ENCODE measurements at places on chromosomes 3 and 15.
A peak's percentile ranks its signal among the peaks of the same experiment; 100 is the strongest.

- DNase-seq, result peak; percentile 71
These were observed 1.1 kb downstream of the TFG start for GRCh38 chr3:100710261-100710968.

DNA sequence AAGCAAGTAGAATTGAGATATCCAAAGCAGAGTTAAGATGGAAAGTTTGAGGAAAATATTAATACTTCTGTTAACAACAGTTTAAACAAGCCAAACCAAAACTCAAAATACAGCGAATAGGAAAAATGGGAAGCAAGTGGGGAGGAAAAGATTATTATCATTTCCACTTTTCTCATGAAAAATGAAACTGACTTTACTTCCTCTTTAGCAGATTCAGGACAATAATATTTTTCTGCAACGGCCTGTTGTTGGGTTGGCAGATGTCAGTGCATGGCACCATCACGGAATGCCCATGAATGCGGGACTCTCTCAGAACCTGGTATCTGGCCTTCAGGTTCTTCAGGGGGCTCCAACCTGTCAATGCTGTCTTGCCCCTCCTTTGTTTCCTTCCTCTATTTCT lies 11.1 kb downstream of the ANKUB1 start:
- DNase-seq, result no peak

- no peak for DNase-seq
These were observed 34.5 kb downstream of the RAB27A start for GRCh38 chr15:55254916-55255679.

- no peak for DNase-seq
These were observed 197.8 kb downstream of the TNIK start for GRCh38 chr3:171262431-171262830.

DNA sequence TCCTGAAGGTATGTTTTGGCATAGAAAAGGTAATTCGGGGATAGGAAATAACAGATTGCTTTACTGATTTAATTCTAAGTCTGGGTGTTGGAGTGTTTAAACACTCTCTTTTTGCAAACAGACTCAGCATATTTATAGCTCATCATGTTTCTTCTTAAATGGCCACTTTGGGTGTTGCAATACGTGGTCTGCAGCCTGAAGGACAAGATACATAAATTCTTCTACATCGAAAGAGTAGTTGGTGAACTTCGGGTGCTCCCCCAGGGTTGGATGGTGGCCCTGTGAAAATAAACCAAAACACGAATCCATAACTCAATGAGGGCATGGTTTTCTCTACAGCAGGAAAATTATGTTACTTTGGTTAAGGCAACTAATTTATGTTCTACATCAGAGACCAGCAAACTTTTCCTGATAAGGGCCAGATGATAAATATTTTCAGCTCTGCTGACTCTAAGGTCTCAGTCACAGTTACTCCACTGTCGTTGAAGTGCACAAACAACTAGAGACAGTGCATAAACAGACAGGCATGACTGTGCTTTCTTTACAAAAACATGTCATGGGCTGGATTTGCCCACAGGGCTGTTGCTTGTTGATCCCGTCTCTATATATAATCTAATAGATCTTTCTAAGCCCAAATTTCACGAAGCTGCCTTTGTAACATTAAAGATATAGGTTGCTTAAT lies 35.9 kb downstream of the EOGT start:
- DNase-seq, result no peak

DNA sequence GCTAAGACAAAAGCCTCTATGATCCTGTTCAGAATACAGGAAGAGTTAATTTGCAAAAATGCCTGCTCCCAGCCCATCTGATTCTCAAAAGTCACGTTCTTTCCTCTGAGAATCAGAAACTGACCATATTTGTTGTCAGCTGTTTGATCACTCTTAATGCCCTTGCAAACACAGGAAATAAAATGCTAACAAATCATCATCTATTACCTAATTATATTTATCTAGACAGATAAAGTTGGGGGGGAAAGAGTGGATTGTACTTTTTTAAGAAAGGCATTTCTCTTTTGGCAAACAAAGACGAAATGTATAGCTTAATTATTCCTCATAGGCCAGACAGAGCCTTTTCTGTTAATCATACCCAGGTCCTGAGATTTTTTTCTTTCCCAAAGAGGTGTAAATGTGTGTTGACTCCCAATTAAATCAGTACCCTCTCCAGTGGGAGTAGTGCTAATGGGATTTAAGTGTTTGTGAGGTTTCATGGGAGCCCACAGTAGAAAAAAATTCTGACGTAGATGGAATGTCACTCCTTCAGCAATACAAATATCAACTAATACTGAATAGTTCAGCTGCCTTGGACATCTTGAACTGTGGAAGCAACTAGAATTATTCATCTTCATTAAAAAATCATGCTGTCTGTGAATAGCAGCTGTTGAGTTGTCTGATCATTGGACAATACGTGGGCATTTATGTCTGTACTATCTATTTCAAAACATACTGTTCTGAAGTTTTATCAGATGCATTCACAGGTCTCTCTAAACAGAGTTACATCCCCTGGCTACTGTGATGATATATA lies 22.5 kb upstream of the BNIP2 start:
- no peak for DNase-seq

DNA sequence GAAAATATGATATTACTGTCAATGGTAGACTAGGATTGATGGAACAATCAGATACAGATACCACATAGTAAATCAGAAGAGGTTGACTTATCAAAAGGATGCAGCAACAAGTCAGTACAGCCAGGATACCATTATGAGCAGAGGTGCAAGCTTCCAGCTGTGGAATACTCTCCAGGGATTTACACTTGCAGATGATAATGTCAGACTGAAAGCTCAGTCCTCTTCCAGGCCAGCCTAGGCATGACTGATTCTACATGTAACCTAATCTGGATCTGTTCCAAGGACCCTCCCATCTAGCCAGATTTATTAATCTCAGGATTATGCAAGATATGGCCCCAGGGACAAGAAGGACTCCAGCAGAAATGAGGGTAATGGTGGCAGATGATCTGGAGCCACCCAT lies 8.2 kb downstream of the FILIP1L start:
- DNase-seq, result no peak

DNA sequence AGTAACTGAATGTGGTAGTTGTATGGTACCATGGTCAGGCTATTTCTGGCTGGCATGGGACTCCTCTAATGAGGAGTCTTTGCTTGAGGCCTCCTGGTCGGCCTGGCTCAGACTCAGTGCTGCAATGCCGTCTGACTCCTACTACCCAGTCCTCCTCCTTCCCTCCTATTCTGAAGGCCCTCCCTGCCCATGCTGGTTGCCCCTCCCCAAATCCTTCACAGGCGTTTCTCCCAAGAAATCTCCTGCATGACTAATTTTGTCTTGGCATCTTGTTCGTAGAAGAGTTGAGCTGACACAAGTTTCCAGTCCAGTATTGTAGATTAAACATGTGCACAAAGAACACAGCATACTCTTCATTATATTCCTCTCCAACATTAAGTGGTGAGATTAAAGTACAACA lies 115.5 kb downstream of the NFKBIZ start:
- no peak for DNase-seq

GRCh38 chr15:52727815-52728214 lies 48.6 kb upstream of the ATOSA start:
- DNase-seq, result no peak

DNA sequence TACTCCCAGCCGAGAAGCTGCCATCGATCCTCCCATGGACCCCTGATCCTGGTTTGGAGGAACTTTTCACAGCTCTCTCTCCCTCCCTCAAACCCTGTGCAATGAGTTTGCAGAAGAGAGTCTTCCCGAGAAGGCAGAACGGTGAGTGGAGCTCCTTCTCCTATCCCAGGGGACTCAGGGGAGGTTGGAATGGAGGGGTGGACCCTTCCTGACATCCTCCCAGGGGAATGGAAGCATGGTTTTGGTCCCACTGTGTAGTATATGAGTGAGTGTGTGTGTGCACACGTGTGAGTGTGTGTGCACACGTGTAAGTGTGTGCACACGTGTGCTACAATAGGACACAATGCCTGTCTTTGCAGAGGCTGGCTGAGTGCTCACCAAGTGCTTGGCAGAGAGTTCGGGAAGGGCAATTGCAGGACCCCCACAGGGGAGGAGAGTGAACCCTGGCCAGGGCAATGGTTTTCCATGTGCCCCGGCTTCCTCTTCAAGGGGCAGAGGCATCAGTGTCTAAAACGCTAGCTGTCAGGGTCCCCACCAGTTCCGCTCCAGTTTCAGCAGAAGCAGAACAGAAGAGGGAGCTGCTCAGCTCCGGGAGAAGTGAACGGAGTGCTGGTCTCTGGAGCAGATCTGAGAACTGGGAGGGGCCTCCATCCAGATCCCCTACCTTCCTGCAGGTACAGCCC lies 13.8 kb upstream of the IL16 start:
- no peak for DNase-seq

DNA sequence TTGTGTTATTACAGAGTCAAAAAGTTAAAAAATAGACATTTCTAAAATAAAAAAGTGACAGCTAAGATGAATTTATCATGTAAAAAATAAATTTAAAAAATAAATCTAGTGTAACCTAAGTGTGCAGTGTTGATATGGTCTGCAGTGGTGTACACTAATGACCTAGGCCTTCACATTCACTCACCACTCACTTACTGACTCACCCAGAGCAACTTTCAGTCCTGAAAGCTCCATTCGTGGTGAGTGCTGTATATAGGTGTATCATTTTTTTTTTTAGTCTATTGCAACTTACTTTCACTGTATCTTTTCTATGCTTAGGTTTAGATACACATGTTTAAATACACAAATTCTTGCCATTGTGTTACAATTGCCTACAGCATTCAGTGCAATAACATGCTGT lies 459.4 kb upstream of the ROBO1 start:
- no peak for DNase-seq

DNA sequence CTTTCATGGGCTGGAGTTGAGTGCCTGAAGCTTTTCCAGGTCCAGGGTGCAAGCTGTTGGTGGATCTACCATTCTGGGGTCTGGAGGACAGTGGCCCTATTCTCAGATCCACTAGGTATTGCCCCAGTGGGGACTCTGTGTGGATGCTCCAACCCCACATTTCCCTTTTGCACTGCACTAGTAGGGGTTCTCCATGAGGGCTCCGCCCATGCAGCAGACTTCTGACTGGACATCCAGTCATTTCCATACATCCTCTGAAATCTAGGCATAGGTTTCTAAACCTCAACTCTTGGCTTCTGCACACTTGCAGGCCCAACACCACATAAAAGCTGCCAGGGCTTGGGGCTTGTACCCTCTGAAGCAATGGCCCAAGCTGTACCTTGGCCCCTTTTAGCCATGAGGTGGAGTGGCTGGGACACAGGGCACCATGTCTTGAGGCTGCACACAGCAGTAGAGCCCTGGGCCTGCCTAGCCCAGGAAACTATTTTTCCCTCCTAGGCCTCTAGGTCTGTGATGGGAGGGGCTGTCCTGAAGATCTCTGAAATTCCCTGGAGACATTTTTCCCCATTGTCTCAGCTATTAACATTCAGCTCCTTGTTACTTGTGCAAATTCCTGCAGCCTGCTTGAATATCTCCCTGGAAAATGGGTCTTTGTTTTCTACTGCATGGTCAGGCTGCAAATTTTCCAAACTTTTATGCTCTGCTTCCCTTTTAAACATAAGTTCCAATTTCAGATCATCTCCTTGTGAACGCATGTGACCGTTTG lies 6.0 kb upstream of the HACD2 start:
- no peak for DNase-seq

DNA sequence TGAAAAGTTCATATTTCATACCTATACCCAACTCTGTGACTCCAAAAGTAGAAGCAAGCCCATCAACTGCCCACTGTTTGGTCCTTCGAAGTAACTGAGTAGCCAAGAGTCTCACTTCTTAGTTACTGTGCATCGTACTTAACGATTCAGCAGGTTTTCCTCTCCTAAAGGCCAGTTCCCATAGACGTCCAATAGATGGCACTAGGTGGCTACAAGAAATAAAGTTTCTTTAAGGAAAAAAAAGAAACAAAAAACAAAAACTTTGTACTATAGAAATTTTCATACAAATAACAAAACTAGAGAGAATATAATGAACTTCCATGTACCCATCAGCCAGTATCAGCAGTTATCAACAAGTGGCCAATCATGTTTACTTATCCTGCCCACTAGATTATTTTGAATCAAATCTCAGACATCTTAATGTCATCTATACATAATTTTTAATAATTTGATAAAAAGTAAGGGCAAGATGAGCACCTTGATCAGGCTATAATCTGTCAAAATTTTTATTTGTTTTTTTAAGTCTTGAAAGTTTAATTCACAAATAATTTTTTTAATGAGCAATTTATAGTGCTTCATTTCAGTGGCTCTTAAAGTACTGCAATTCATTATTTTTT lies 63.8 kb upstream of the ACP3 start:
- no peak for DNase-seq

DNA sequence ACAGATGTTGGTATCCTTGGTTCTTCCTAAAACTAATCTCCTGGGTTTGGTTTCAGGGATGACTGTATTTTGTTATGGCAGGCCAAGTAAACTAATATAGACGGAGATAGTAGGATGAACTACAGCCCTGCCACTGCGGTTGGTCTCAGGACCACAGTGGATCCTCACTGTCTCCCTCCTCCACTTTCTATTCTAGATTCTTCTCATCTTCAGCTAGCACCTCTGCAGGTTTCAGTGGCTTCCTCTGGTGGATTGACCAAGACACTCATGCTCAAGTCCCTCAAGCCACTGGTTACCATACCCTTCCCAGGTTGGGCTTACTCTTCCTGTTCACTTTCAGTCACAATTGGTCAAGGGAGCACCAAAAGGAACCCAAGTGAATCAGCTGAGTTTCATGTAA lies 71.1 kb upstream of the CLDN18 start:
- no peak for DNase-seq

DNA sequence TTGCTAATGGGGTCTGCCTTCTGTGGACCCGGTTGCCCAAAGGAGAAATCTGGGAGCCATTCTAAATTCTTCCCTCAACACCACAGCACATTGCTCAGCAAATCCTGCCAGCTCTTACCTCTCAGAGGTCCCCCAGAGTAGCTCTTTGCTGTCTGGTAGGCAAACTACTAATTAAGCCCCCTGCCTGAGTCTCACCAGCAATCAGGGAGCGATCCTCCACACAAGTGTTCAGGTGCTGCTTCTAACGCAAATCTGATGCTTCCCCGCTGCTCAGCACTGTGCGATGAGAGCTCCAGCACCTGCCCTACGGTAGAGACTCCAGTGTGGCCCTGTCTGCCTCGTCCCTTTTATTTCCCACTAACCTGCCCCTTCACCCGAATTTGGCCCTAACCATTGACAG lies 60.5 kb downstream of the HCN4 start:
- no peak for DNase-seq

- DNase-seq, result no peak
These were observed 144.7 kb upstream of the DPH6 start for GRCh38 chr15:35690698-35691116.

- DNase-seq, result no peak
These were observed 21.3 kb upstream of the RAD18 start for GRCh38 chr3:8984526-8984925.

DNA sequence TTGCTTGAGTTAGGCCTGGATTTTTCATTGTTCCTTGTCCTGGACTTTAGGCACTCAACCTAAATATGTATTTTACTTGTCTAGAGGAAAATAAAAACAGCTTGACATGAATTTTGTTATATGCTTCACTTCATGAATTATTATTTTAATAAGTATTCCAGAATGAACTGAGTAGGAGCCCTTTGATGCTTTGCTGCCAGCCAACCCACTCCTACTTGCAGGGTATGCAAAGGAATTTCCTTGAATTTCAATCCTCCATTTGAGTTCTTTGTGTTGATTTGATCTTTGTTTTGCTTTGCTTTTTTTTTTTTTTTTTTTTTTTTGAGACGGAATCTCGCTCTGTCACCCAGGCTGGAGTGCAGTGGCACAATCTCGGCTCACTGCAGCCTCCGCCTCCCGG lies 11.6 kb downstream of the ARL6IP5 start:
- no peak for DNase-seq

- no peak for DNase-seq
These were observed 216.3 kb downstream of the RPLP1 start for GRCh38 chr15:69668963-69669362.

GRCh38 chr3:134656211-134656800 lies 5.5 kb upstream of the KY start:
- DNase-seq, result no peak

Measured in RWPE2 (cell line).